ENCODE measurements at places on chromosomes 16 and 17.

DNA sequence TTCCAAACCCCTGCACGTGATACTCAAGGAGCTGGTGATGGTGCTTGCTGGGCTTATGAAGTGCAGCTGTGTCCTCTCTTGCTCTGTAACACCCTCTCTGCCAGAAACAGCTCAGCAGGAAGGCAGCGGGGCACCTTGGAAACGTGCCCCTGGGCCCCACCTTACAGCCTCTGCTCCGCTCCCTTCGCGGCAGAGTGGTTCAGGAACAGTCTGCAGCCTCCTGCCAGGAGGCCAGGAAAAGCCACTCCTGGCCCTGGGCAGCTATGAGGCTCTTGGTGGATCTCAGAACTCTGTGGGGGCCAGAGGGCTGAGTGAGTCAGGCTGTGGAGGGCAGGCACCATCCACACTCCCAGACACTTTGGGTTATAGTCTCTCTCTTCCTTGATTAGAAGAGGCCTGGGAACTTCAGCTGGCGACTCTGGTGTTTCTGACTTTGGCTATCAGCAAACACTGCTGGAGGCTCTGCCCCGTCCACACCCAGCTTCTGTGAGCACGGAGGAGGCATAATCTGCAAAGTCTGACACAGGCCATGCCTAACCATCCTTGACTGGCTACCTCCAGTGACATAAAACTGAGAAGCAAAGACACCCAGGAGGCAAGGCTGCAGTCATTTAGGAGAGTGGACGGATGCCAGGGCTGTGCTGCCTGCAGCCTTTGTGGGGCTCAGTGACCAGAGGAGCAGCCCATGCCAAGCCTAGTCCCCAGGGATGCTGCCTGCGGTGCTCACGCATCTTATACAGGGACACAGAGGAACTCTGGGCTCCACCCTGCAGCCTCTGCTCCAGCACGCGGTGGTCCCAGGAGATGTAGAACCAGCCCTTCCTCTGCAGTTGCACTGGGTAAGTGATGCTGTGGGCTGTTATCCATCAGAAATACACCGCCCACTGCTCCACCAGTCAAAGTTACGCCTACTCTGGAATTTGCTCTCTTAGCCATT lies 65.3 kb downstream of the METRNL start:
- no peak for DNase-seq

DNA sequence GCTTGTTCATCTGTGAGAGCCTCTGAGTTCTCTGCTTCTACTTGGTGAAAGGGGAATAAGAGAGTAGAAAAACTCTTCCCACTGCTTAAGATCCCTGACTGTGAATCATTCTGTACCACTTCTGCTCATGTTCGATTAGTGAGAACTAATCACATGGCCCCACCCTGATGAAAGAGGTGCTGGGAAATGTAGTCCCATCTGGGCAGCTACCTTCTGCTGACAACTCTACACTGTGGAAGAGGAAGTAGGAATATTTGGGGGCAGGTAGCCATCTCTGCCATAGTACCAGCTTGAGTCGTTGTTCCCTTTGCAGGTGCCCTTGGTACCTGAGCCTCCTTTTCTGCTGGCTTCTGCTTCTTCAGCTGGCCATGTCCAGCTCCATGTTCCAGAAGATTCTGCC lies 29.9 kb downstream of the NKD1 start:
- DNase-seq = no peak

- no peak for DNase-seq
These were observed 1.7 kb downstream of the NME3 start for GRCh38 chr16:1769402-1770300.

GRCh38 chr16:82865412-82865811 lies 238.6 kb downstream of the CDH13 start:
- DNase-seq = no peak

GRCh38 chr16:9151074-9151473 lies 59.6 kb downstream of the HAPSTR1 start:
- DNase-seq = no peak

DNA sequence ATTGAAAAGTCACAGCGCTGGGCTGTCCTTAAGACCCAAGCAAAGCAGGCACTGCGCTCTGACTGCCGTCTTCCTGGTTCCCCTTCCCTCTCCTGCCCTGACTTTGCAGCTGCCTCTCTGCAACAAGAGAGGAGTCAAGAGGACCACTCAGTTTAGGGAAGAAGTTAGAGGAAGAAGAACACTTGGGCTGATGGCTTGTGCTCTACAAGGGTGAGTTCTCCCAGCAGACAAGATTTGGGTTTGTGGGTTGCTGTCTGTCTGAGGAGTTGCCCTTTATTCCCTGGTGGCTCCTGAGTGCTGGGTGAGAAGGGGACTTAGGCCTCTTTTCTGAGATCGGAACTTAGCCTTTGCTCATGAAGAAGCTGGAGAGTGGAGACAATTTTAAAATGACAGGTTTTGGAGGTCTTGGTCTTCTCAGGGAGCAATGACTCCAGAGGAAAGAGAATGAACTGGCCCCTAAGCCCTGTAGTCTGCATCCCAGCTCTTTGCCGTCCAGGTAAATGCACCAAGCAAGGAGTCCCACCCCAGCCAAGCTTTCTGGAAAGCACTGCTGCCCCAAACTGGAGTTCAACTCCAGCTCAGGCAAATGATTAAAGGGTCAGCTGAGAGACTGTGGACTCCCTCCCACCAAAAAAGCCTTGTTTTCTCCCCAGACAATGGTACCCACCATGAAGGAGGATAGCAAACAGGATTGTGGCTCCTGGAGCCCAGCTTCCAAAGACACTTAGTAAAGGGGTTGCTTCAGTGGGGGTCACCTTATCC lies 2.7 kb upstream of the HOXB9 start:
- DNase-seq = no peak
